NCI-H1092 (cell line): ENCODE measurements at places on chromosomes 4 and X.

DNA sequence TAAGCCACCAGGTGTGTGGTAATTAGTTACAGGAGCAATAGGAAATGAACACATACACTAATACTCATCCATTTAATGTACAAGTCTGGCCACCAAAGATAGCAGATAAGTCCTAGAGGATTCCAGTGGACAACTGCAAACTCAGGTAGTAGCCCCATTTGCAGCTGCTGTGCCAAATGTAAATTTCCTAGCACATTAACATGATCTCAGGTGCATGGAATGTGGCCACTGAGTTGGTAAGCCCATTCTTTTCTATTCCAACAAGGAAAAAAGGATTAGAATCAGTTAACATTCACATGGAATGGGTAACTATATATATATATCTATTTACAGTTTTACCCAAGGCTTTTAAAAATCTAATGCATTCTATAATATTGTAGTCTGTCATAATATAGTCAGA is 23.3 kb upstream of the FRAS1 start:
- no peak for DNase-seq

DNA sequence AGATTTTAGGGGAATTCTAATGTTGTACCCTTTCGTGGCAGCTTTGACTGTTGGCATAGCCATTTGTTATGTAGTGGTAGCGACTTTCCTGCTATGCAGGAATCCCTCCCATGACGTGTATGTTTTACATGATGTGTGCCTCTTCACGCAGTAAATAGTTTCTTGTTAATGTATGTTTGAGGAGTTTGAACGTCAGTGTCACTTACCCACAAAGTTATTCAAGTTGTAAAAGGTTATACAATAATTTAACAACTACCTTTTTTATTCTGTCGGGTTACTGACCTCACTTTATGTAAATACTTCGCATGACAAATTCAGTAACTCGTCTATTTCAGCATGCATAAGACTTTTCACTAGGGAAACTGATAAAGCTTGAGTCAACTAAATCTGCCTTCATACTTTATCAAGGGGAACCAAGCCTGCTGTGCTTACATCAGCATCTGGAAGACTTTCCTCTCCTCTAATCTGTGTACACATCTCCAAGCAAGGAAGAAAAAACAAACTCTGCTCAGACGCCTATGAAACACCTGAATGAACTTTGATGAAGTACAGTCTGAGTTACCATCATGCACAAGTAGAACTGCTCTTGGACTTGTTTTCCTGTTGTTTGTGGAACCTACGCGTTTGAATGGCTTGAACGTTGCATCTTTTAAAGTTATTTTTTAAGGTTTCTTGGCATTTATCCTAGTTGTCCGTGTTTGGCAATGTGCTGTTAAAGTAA is 61.2 kb downstream of the SLC9A6 start:
- no peak for DNase-seq

DNA sequence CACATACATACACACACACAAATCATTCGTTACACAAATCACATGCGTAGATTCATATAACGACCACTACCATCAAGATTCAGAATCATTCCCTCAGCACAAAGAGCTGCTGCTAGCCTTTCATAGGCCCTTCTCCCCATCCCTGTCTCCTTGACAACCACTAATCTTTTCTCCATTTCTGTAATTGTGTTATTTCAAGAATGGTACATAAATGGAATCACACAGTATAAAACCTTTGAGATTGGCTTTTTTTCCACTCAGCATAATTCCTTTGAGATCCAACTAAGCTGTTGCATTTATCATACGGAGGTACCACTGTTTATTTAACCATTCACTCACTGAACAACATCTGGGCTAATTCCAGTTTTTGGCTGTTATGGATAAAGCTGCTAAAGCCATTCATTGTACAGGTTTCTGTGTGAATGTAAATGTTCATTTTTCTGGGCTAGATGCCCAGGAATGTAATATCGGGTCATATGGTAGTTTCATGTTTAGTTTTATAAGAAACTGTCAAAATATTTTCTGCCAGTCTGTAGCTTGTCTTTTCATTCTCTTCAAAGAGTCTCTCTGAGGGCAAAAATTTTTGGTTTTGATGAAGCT is 64.1 kb downstream of the USP11 start:
- no peak for DNase-seq

DNA sequence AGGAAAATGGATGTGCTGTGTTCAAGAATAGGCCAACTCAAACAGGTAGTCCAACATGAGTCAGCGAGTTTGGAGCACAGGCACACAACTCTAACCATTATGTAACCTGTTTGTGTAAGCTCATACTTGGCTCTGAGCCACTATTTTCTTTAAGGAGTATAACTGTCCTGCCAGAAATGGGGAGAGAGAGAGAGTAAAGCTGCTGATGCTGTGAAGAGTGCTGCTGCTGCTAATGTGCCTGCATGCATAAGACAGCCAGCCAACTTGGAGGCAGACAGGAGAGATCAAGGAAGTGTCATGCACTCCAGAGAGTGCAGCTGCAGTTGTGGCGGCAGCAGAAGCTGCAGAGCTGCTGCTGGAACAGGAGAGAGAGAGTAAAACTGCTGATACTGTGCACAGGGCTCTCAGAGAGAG is 11.7 kb upstream of the STATH start:
- no peak for DNase-seq

DNA sequence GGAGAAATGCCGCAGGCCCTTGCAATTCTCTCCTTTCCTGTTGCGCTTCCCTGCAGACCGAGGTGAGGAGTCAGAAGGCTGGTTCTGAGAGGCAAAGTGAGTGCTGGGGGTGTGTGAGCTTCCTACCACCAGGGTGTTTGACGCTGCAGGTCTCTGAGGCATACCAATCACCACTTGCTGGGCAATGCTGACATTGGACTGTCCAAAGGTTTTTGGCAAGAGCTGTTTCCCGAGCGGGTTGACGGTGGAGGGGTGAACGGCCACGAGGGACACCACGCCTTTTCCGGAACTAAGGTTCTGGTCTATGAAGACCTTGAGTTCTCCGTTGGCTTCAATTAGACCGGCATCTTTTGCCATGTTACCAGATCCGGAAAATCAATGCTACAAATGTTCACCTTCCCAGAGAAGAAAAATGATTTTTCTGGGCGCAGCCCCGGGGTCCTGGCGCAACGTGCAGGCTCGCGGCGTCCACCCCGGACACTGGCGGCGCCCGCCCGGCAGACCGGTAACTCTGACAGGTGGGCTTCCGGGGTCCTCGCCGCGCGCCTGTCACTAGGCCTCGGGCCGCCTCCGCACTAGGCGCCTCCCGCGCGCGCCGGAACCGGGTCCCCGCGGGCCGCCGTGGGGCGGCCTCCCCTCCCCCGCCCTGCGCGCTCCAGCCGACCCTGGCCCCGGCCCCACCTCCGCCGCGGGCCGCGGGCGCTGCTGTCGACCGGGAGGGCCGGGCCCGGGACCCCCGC is 44.9 kb upstream of the FAM47C start:
- DNase-seq = no peak

DNA sequence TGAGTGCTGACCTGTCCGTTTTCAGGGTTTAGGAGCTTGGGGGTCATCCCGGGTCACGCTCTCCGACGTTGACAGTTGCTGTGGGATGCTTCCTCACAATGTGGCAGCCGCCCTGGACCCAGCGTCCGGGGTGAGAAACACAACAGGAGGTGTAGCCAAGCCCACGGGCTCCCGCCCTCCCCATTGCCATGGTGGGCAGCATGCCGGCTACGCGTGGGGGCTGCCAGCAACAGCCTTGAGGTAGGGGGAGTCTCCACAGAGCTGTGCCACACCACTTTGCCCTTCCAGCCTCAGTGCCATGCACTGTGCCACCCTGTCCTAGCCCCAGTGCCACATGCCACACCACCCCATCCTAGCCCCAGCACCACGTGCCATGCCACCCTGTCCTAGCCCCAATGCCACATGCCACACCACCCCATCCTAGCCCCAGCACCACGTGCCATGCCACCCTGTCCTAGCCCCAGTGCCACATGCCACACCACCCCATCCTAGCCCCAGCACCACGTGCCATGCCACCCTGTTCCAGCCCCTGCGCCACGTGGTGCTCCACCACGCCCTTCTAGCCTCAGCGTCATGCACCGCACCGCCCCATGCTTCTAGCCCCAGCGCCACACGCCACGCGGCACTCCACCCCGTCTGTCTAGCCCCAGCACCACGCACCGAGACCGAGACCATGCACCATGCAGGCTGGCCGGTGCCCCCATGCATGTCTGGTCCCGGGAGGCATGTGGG is 8.5 kb upstream of the HGFAC start:
- no peak for DNase-seq

GRCh38 chr4:120801137-120801758 is 121.3 kb downstream of the PRDM5 start:
- no peak for DNase-seq

DNA sequence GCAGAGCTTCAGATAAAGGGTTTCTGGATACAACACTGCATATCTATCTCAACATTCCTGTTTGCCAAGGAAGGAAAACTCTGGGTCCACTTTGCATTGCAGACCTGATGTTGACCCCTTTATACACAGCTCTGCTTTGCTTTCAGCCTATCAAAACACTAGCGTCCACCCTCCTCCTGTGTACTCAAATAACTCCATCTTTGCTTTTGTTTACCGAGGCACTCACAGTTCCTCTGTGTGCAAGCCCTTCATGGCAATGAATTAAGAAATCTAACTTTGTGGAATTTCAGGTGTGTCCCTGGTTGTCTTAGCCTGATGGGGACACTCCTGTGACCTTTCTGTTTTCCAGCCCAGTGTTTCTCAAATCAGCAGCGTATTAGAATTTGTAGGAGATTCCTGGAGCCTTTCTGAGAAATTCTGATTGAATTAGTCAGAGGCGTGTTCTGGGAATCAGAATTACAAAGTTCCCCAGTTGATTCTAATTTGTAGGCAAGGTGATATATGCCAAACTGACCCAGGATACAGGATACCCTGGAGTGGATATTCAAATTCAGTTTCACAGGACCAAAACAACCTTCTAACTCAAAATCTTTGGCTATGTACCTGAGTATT is 68.6 kb downstream of the DTHD1 start:
- DNase-seq = no peak

DNA sequence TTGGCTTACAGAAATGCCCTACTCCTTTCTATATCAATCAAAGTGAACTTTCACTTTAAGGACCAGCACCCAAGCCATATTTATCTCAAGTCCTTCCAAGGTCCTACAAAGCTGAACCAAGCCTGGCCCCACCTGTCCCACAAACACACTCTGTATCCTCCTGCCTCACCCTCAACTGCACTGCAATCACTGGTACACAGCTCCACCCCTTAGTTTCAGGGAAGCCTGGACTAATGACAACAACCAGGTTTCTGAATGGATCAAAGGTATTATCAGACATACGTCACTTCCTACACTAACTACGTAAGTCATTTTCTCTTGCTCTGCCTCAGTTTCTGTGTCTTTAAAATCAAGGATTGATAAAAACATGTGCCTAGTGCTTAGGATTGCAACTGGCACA is 205.6 kb upstream of the HS3ST1 start:
- DNase-seq = no peak

- DNase-seq = no peak
These were observed 34.0 kb upstream of the CD38 start for GRCh38 chr4:15744016-15744545.

DNA sequence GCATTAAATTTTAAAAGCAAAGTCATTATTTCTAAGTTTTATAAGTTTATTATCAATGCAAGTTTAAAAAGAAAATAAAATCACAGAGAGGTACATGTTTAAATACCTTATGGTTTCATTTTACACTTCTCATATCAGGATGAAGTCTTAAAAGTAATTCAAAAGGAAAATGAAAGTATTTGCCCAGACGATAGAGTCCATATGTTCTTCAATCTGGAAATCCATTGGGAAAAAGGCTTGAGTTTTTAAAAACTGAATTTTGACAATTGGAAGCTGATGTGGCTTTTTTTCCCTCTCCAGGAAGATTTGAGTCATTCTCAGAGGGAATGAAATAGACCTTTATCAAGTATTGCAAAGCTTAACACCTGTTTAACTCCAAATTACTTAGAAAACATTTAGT is 37.1 kb downstream of the MAB21L2 start:
- no peak for DNase-seq

DNA sequence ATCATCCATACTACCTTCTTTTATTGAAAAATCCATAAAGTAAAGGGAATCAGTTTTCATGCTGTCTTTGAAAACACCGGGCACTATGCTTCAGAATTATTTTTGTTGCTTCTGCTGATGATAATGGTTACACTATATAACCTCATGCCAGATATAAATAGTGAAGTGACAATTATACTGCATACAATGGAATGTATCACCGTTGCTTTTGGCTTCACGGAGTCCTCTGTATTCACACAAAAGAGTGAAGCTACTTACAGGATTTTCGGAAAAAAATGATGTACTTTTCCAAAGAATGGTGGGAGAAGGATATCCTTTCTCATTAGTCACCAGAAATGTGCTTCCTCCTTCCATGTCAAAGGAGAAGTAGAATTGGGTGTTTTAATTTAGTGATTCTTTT is 159.1 kb upstream of the PITX2 start:
- no peak for DNase-seq

DNA sequence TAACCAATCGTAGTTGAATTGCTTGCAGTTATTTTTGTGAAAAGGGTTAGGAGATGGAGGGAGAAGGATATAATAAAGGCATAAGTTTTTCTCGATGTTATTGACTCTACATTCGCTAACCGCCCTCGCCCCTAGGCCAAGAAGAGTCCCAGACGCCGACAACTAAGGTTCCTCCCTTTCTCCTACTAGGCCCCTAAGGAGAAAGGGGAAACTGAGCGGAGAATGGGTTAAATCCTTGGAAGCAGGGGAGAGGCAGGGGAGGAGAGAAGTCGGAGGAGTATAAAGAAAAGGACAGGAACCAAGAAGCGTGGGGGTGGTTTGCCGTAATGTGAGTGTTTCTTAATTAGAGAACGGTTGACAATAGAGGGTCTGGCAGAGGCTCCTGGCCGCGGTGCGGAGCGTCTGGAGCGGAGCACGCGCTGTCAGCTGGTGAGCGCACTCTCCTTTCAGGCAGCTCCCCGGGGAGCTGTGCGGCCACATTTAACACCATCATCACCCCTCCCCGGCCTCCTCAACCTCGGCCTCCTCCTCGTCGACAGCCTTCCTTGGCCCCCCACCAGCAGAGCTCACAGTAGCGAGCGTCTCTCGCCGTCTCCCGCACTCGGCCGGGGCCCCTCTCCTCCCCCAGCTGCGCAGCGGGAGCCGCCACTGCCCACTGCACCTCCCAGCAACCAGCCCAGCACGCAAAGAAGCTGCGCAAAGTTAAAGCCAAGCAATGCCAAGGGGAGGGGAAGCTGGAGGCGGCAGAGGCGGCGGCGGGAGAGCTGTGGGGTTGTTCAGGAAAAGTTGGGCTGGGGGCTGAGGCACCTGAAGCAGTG is 5.9 kb downstream of the ATOH1 start:
- no peak for DNase-seq

GRCh38 chrX:23857363-23857762 is 50.4 kb downstream of the APOO start:
- no peak for DNase-seq

DNA sequence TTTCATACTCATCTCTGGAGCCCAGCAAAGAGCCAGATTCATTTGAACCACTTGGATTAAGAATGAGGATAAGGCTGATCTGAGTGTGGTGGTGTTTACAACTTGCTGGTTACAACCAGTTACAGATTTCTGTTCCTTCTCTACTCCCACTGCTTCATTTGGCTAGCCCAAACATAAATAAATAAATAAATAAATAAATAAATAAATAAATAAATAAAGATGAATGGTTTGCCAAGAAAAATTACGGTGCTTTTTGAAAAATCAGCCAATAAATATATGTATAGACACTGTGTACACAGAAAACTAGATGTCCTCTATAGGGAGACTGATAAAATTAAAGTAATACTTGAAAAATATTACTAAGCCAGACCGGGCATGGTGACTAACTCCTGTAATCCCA is 17.1 kb downstream of the RPL9 start:
- no peak for DNase-seq

- DNase-seq = no peak
These were observed 87.8 kb downstream of the NCAPG start for GRCh38 chr4:17898553-17899055.
